Body of pancreas (tissue), 4 donors: ENCODE measurements at places on chromosomes 6 and 20. TPM values are rescaled to one million over a fixed set of nuclear protein-coding genes. Genes with fewer than 3 reads are reported as not detected.

DNA sequence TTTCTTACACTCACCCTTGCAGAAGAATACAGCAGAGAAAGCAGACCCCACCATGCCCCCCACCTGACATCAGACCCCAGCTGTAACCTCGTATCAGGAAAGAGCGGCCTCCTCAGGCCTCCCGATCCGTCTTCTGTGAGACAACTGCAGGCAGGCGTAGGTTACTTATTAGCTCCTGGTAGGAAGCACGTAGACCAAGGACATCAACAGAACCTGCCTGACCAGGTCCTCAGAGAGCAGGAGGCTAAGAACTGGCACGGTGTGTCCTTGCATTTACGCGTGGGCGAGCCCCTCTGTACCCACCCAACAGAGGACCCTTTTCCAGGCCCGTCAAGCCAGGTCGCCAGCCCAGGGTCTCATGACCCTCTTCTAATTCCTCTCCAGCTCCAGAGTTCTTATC lies 51.0 kb downstream of the ABHD12 start:
- H3K4me3 ChIP-seq, result no peak overlapping the region
- H3K4me1 ChIP-seq, result peaks cover 68% of the 10 kb centered on the region
- H3K27ac ChIP-seq, result peak overlapping the region; percentile 77
- H3K27me3 ChIP-seq, result no peaks in the 10 kb centered on the region
- H3K36me3 ChIP-seq, result no peaks in the 10 kb centered on the region
- peak; percentile 84 for DNase-seq

GRCh38 chr20:16392346-16392745 lies 180.9 kb downstream of the KIF16B start:
- H3K36me3 ChIP-seq, result no peaks in the 10 kb centered on the region
- H3K27me3 ChIP-seq, result no peaks in the 10 kb centered on the region
- no peak overlapping the region for H3K4me3 ChIP-seq
- no peak for DNase-seq

DNA sequence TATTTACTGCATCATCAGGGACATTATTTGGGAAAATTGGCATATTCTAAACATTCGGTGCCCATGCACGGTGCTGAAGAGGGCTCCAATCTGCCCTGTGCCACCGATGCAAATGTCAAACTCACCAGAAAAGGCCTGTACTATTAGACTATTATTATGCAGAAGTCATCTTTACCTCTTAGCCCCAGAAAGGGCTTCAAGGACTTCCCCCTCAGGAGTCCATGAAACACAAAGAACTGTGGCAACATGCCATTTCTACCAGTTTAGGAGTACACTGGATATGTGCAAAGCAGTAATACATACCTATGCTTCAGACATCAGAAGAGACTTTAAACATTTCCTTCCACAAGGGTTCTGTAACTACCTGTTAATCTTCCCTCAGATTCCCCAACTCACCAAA lies 8.6 kb downstream of the DIDO1 start:
- H3K4me1 ChIP-seq, result peaks cover 89% of the 10 kb centered on the region
- no peak overlapping the region for H3K27ac ChIP-seq
- H3K27me3 ChIP-seq, result no peaks in the 10 kb centered on the region

DNA sequence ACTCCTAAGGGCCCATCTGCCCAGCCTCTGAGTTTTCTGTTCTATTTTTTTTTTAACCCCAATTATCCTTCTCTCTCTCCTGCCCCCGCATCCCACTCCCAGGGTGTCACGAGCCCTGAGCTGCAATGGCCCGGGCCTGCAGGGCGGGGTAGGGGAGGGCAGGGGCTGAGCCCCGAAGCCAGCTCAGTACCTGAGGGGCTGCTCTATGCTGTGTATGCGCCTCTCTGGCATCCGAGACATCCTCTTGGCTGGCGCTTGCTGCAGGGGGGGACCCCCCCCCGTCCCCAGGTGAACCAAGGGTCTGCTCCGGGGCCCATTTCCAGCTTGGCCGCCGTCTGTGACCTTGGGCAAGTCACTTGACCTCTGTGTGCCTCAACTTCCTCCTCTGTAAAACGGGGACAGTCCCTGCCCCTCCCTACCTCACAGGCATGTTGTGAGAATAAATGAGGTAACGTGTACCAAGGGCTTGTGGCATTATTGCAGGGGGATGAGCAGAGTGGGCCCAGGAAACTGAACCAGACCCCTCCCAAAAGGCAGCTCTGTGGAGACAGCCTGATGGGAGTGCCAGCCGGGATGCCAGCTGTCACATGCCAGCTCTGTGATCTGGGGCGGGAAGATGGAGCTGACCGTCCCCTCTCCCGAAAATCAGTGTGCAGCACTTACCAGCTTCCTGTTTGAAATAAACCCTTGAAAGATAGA lies 13.0 kb upstream of the MYL9 start:
- no peak overlapping the region for H3K27ac ChIP-seq
- no peaks in the 10 kb centered on the region for H3K4me1 ChIP-seq
- no peak overlapping the region for H3K4me3 ChIP-seq
- no peak for DNase-seq
- H3K36me3 ChIP-seq, result no peaks in the 10 kb centered on the region

GRCh38 chr6:122007339-122007738 lies 392.1 kb upstream of the HSF2 start:
- no peak overlapping the region for H3K27ac ChIP-seq
- H3K4me1 ChIP-seq, result no peaks in the 10 kb centered on the region
- H3K4me3 ChIP-seq, result no peak overlapping the region
- no peak for DNase-seq
- H3K27me3 ChIP-seq, result no peaks in the 10 kb centered on the region
- no peaks in the 10 kb centered on the region for H3K36me3 ChIP-seq

- peak; percentile 91 for DNase-seq
- peak within 1 kb of the TSS; percentile 56 for H3K4me3 ChIP-seq
- peaks cover 56% of the 10 kb centered on the region for H3K4me1 ChIP-seq
- H3K27me3 ChIP-seq, result no peaks in the 10 kb centered on the region
- peaks cover 5% of the 10 kb centered on the region for H3K36me3 ChIP-seq
Observed at GRCh38 chr6:42050297-42051267, at the start of gene TAF8. Gene TAF8 (plus strand): TSS chr6:42050524. CDS start chr6:42050542, 18 bp downstream.

DNA sequence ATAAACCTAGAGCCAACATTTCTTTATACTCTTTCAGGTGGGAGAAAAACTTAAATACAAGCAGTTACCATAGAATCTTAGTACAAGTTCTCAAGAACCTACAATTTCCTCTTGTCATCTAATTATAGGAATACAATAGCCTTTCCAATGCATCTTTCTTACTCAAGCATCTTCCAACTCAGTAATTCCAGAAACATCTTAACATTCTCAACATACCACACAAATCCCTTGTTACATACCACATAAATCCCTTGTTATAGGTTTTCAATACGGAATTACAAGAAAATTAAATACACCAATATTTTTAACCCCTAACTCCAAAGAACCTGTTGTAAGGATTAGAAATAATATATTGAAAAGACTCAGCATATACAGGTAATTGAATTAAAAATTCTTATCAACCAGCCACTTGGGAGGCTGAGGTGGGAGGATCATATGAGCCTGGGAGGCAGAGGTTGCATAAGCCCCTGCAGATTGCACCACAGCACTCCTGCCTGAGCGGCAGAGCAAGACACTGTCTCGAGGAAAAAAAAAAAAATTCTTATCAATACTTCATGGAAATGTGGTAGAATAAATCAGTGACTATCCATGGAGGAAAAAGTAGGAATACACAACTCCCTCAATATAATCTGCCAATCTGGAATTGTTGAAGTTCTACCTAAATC lies 127.5 kb upstream of the CCDC28A start:
- no peak overlapping the region for H3K4me3 ChIP-seq
- H3K36me3 ChIP-seq, result no peaks in the 10 kb centered on the region
- no peak overlapping the region for H3K27ac ChIP-seq
- no peaks in the 10 kb centered on the region for H3K4me1 ChIP-seq
- DNase-seq, result no peak

DNA sequence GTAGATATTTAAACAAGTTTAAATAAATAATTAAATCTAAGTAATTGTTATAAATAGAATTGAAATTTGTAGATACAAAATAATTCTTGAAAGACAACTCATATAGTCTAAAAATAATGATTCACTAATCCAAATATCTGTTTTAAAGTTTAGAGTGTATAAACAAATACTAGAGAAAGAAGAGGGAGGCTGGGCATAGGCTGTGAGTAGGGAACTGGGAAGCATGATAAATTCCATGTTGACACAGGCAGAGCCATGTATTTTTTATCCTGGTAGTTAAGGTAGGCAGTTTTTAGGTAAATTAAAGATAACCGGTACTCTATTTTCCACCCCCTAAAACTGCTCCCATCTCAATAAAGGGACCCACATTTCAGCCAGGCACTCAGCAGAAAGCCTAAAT lies 11.7 kb upstream of the RIN2 start:
- no peak overlapping the region for H3K27ac ChIP-seq
- H3K4me1 ChIP-seq, result peaks cover 10% of the 10 kb centered on the region
- H3K36me3 ChIP-seq, result no peaks in the 10 kb centered on the region
- H3K27me3 ChIP-seq, result no peaks in the 10 kb centered on the region
- DNase-seq, result no peak

DNA sequence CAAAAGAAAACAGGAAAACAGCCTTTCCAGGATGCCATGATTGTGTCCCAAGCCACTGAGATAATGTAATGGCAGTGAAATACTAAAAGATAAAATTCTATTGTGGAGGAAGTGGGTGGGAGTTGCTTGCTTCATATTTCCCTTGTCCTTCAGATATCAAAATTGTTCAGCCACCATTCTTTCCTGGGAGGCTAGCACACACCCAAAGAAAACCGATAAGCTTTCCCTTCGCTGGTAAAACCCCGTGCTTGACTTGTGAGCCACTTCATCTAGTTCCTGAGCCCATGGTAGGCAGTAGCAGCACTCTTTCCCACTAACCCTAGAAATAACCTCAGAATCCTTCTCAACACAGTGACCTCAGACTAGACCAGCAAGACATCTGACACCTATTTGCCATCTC lies 357.4 kb upstream of the PLCB4 start:
- no peak overlapping the region for H3K4me3 ChIP-seq
- no peaks in the 10 kb centered on the region for H3K36me3 ChIP-seq
- no peak for DNase-seq
- no peaks in the 10 kb centered on the region for H3K4me1 ChIP-seq
- H3K27me3 ChIP-seq, result no peaks in the 10 kb centered on the region
- H3K27ac ChIP-seq, result no peak overlapping the region

- no peak overlapping the region for H3K27ac ChIP-seq
- H3K36me3 ChIP-seq, result no peaks in the 10 kb centered on the region
- no peak overlapping the region for H3K4me3 ChIP-seq
- DNase-seq, result no peak
- peaks cover 27% of the 10 kb centered on the region for H3K4me1 ChIP-seq
- H3K27me3 ChIP-seq, result no peaks in the 10 kb centered on the region
Observed at GRCh38 chr20:3242172-3242692, 3.2 kb upstream of the SLC4A11 start.

DNA sequence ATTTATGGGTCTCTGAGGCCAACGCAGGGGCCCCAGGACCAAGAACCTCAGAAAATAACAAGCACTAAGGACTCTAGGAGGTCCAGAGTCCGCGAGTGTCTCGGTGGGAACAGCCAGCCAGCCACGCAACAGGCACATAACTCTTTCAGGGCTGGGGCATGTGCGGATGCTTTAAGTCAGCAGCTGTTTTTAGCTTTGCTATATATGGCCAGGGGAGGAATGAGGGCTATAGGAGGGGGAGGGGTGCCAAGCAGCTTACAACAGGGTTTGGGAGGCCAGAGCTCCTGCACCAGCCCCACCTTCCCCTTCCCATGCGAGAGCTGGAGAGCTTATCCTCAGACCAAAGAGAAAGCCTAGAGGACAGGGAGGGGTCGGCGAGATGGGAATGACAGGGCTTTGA lies 6.2 kb downstream of the JPH2 start:
- no peaks in the 10 kb centered on the region for H3K27me3 ChIP-seq
- H3K36me3 ChIP-seq, result no peaks in the 10 kb centered on the region
- DNase-seq, result no peak

DNA sequence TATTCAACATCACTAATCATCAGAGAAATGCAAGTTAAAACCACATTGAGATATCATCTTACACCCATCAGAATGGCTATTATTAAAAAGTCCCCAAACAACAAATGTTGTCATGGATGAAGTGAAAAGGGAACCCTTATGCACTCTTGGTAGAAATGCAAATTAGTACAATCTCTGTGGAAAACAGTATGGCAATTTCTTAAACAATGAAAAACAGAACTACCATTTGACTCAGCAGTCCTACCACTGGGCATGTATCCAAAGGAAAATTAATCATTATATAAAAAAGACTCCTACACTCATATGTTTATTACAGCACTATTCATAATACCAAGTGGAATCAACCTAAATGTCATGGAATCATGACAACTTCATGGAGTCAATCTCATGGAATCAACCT lies 611.3 kb upstream of the GJE1 start:
- H3K4me3 ChIP-seq, result no peak overlapping the region
- H3K4me1 ChIP-seq, result no peaks in the 10 kb centered on the region
- H3K36me3 ChIP-seq, result no peaks in the 10 kb centered on the region
- DNase-seq, result no peak
- no peak overlapping the region for H3K27ac ChIP-seq

DNA sequence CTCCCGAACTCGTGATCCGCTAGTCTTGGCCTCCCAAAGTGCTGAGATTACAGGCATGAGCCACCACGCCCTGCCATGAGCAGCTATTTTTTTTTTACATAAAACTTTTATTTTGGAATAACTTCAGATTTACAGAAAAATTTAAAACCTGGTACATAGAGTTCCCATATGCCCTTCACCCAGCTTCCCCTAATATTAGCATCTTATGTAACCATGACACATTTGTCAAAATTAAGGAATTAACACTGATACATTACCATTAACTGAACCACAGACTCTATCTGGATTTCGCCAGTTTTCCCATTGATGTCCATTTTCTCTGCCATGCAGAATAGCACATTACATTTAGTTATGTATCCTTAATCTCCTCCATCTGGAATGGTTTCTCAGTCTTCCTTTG lies 14.3 kb upstream of the RALGAPB start:
- DNase-seq, result no peak
- H3K4me1 ChIP-seq, result no peaks in the 10 kb centered on the region
- H3K27ac ChIP-seq, result no peak overlapping the region
- no peaks in the 10 kb centered on the region for H3K36me3 ChIP-seq
- H3K27me3 ChIP-seq, result no peaks in the 10 kb centered on the region

DNA sequence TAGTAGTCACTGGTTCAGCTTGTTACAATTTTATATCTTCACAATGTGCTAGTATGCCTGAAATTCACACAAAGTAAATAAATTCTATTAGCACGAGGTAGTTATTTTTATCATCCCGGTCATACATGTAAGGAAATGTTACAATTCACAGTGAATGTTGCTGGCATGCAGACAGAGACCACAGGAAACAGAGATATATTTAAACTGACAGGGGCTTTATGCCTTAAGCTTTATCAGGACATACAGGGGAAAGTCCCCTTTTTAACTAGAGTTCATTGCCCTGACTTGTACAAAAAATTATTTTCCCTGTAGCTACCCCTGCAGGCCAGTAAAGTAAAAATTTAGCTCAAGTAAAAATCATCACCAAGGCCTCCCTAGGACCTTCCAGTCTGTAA lies 712.0 kb upstream of the NRSN1 start:
- DNase-seq, result no peak
- H3K4me3 ChIP-seq, result no peak overlapping the region
- H3K4me1 ChIP-seq, result no peaks in the 10 kb centered on the region
- H3K27me3 ChIP-seq, result no peaks in the 10 kb centered on the region
- no peak overlapping the region for H3K27ac ChIP-seq
- no peaks in the 10 kb centered on the region for H3K36me3 ChIP-seq

GRCh38 chr6:147587907-147588306 lies 79.4 kb downstream of the SAMD5 start:
- no peaks in the 10 kb centered on the region for H3K27me3 ChIP-seq
- no peak overlapping the region for H3K27ac ChIP-seq
- H3K4me3 ChIP-seq, result no peak overlapping the region
- H3K36me3 ChIP-seq, result no peaks in the 10 kb centered on the region
- no peak for DNase-seq
- no peaks in the 10 kb centered on the region for H3K4me1 ChIP-seq

Gene MYT1
- 0.99 TPM for total RNA-seq

Gene EBF4
- 13.0 TPM for total RNA-seq

Gene TRIM31
- 0.26 TPM for total RNA-seq

Gene BPIFB1
- not detected for total RNA-seq

Gene UBD
- total RNA-seq, result 9.9 TPM

Gene KHDRBS2
- total RNA-seq, result not detected

Gene ZNF311
- not detected for total RNA-seq

Gene ENPP1
- 16.2 TPM for total RNA-seq
